ENCODE measurements at places on chromosomes 3 and 15.

GRCh38 chr3:69695933-69696332, 43.3 kb upstream of the MITF start:
- DNase-seq = no peak

DNA sequence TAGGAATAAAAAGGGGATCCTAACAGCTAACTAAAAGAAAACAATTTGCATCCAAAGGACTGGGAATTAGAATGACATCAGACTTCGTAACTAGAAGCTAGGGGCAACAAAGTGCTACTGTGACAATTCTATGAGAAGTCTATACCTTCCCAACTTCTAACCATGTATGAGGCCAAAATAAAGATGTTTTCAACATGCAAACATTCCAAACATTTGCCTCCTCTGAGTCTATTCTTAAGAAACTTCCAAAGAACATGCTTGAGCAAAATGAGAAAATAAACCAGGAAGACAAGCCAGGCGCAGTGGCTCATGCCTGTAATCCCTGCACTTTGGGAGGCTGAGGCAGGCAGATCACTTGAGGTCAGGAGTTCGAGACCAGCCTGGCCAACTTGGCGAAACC, 13.1 kb upstream of the RNF7 start:
- no peak for DNase-seq

GRCh38 chr3:49610666-49611280, 56.5 kb downstream of the BSN start:
- DNase-seq = no peak

DNA sequence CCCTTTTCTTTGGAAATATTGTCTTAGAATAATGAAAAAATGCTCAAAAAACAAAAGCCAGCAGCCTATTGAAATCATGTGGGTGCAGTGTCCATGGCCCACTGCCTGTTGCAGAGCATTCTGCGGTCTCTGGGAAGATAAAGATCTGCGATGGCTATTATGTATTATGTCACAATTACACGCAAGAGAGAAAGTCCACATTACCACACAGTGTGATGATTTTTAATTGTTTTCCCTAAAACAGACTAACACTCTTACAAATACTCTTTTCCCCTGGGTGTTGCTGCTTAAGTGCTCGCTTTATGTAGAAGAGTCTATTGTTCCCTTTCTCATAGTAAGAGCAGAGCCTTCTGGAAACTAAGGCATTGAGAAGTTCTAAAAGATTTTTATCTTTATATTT, 32.2 kb downstream of the SSR3 start:
- no peak for DNase-seq

- DNase-seq = no peak
Measured at GRCh38 chr3:74267588-74268184, 346.8 kb downstream of the CNTN3 start.

- DNase-seq = no peak
Measured at GRCh38 chr3:1404270-1404962, 311.6 kb downstream of the CNTN6 start.

DNA sequence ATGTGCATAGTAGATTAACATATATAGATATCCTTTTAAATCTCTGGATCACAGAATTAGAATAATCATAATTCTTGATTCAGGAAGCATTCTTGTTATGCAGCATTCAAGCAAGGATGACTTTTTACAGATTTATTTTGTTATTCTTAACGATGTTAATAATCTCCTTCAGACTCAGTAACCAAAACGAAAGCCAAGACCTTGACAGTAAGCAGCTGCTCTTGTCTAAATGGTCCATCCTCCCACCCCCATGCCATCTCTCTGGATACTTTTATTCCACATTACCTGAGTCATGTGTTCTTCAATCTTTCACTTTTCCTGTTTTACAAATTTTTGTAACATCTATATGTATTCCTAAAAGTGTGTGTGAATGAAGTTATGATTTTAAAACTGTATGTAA, 33.3 kb upstream of the GPR171 start:
- DNase-seq = no peak

DNA sequence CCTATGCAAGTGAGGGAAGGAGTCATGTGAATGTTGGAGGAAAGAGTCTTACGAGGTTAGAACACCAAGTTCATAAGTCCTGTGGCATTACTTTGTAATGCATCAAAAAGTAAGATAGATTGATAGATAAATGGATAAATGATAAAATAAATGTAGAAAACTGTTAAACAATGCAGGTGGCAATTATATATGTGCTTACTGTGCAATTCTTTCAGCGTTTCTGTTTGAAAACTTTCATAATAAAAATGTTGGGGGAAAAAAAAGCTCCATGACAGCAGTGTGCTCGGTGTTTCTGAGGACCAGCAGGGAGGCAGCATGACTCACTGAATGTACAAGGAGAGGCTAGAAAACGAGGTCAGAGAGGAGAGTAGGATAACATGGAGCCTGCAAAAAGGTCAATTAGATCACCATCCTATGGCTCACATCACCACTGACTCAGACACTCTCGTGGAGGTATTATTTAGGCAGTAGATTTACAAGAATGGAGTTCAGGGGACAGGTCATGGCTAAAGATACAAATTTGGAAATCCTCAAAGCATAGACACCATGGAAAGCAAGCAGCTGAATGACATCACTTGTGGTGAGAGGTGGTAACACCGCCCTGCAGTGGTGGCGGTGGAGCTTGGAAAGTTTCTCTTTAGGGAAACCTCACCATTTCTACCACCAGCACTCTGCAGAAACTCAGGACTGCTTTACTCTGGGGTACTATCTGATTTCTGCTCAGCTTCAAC, 219.8 kb downstream of the CTNNB1 start:
- no peak for DNase-seq

GRCh38 chr3:30657914-30658313, 51.5 kb downstream of the TGFBR2 start:
- no peak for DNase-seq

DNA sequence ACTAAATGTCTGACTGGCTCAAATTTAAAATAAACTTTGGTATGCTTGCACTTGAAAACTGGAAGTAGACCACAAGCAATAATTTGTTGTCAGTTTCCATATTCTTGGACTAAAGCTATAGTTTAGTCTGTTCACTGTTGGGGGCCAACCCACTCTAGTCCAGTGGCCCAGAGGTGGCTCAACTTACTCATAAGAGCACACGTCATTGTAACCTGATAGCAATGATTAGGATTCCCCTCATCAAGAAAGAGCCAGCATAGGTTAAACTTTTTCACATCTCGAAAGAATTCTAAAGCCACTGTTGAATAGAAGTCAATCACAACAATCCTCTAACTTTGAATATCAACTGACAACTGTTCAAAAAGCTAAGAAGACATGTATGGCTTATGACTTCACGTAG, 147.0 kb downstream of the MEIS2 start:
- DNase-seq = no peak

DNA sequence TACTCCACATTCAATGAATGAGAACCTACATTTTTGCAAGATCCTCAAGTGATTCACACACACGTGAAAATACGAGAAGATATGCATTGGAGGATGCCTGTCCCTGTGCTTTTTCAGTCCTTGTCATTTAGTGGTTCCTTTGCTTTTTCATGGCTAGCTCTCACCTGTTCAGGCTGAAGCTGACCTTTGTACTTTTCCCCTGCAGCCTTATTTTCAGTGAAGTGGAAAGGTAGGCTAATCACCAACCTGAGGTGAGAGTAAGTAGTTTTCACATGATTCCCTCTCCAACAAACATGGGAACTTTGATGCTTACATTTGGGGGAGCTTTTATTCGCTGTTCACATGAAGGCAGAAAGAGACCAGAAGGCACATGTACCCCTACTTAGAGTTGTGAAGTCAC, 8.3 kb downstream of the ITPR1 start:
- DNase-seq = no peak

- DNase-seq = no peak
Measured at GRCh38 chr3:23576379-23576959, 229.3 kb upstream of the UBE2E1 start.

DNA sequence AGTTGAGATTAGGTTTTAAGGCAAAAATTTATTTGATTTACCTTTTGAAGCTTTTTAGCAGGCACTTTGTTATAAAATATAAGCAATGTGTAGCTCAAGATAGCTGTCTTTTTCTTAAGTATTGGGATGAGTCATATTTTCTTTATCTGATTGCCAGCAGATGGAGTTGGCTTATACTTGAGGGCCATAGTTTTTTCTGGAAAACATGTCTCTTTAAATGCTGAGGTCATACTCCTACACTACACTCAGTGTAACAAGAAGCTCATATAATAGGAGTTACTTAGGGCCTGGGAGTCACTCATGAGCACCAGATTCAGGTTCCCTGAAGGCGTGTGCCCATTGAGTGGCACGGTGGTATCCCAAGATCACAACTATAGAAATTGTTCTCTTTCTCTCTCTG, 579.8 kb downstream of the EDEM1 start:
- no peak for DNase-seq

DNA sequence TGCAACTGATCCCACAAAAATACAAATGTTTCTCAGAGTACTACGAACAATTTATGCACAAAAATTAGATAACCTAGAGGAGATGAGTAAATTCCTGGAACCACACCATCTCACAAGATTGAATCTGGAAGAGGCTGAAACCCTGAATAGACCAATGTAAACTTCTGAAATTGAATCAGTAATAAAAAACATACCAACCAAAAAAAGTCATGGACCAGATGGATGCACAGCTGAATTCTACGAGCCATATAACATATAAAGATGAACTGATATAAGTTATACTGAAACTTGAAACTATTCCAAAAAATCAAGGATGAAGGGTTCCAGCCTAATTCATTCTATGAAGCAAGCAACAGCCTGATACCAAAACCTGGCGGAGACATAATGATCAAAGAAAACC, 336.3 kb downstream of the PYDC2 start:
- DNase-seq = no peak

- DNase-seq = no peak
Measured at GRCh38 chr3:47161983-47162696, 1.8 kb downstream of the SETD2 start.

DNA sequence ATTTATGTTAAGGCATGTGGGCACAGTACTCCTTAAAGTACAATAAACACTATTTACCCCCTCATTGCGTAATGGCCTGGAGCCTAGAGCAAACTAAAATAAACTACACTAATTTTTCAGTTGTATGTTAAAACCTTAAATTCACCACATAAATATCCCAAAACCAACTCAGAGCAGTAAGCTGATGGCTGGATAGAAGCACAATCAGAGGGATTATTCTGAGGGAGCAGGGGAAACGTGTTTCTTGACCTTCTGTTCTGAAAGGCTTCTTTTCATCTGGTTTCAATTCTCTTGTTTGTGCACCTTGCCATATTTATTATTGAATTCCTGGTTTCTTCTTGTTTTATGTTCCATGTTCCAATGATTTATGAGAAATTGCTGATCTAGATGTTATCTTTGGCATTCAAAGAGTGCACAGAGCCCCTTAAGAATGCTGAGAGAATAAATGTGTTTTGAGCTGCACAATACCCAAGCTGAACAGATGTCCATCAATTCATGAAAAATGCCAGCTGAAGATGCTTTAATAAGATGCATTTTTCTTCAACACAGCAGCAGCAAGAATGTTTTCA, 29.6 kb downstream of the RPL22L1 start:
- peak; percentile 25 for DNase-seq

Data from fibroblast of skin of left biceps (primary cell).